ENCODE measurements at places on chromosomes 5 and 9.
A peak's percentile ranks its signal among the peaks of the same experiment; 100 is the strongest.

- no peak for DNase-seq
Observed at GRCh38 chr9:129285979-129286772, 108.1 kb upstream of the IER5L start.

DNA sequence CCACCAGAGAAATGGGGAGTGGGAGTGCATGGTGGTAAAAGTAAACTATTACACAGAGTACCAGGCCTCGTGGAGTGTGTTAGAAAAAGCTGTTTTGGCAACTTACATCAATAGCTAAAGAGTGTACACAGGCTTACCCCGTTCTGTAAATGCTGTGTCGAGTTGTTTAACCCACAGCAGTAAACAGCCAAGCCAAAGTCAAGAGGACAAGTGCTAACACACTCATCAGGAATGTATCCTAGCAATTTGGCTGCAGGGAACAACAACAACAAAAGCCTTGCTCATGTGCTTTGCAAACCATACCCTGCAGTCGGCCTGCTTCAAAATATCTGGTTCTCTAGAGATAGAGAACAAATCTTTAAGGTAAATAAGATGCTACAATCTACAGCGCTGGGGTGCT lies 15.9 kb downstream of the DAP start:
- no peak for DNase-seq

DNA sequence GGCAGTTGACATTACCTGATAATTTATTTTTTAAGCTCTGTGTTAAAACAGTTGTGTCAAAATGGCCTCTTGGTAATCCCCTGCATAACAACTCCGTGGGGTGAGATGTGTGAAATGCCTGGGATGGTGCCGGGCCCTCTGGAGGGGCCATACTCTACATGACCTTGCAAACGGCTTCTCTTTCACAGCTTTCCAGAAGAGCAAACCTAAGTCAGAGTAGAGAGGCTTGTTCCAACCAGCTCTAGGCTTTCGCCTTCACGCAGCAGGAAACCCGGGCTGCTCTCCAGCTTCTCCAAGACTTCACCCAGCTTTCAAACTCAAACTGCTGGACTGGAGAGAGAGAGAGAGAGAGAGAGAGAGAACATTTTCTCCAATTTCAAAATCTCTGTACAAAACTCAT lies 120.1 kb downstream of the SNX18 start:
- no peak for DNase-seq

DNA sequence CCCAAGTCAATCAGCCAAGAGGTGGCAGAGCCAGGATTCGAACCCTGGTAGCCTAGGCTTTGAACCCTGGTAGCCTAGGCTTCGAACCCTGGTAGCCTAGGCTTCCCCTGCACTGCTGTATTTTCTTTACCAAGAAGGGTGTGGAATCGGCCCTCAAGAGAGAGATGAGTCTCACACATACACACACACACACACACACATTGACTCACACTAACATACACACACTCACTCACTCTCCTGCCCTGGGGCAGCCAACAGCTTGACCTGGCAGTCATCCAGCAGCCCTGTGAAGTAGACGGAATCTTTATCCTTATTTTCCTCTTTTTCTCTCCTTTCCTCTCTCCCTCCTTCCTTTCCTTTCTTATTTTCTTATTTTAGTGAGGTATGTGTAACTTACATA lies 55.4 kb upstream of the RPL26L1 start:
- DNase-seq, result no peak

DNA sequence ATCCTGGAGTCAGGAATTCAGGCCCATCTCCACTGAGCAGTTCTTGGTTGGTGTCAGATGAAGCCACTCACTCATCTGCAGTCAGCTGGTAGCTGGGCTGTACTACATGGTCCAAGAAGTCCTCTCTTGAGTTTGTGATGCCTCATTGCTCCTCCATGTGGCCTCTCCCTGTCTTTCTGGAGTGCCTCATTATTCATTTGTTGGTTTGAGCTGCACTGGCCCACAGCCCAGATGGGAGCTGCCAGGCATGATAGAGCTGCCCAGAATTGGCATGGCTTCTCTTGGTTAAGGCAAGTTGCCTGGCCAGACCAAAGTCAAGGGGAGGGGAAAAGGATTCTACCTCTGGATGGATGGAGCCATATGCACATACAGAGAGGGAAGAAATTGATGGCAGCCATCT lies 8.0 kb downstream of the PTCD2 start:
- no peak for DNase-seq

DNA sequence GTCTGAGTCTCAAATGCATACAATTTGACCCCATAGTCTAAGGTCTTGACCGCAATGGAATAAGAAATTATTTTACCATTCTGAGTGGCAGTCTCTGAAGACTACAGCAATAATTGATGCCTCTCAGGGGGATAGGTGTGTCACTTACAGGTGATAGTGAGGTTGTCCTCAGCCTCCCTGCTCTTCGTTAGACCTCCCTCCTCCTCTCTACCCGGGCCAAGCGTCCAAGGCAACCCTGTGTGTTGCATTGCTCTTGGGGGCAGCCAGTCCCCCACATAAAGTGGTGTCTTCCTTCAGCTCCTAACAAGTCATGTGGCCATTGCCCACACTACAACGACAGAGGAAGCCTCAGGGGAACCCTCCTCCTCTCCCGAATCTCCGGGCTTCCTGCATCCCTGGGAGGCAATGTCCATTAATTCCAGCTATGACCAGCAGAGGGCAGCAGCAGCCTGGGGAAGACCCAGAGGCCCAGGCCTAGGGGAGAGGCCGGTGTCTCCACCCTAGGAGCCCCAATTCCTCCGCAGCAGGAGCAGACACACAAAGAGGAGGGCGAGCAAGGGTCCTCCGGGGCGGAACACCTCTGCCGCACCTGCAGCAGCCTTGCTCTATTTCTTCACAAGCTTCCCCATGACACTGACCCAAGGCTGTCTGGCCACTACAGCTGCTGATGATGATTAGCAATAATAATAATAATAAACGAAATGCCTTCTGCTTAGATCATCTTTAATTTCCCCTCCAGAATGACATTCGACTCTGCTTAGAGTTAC lies 134.8 kb downstream of the KCNIP1 start:
- peak; percentile 88 for DNase-seq

GRCh38 chr9:127055745-127056402 lies 66.6 kb downstream of the ANGPTL2 start:
- DNase-seq, result no peak

DNA sequence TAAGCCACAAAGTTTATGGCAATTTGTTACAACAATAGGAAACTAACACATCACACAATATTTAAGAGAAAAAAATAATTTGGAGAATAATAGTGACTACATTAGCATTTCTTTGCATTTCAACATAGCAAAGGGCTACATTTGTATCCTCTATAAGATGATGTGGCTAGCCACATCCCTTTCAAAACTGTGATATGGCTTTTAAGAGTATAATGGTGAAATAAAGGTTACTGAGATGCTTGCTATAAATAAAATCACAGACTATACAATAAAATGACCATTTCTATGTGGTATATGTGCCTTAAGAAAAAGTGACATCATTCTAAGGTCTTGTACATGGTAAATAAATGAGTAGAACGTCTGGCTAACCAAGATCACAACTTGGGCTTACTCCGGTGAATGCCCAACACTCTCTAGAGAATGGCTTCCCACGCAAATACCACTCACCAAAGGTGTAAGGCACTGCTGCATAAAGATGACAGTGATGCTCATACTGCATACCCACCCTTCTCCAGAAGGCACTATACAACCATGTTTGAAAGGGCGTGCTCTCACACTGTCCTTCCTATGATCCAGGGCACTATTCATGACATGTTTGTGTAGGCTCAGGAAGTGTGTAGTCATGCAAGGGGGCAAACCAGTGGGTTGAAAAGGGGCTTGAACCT lies 286.5 kb downstream of the MLLT3 start:
- no peak for DNase-seq

DNA sequence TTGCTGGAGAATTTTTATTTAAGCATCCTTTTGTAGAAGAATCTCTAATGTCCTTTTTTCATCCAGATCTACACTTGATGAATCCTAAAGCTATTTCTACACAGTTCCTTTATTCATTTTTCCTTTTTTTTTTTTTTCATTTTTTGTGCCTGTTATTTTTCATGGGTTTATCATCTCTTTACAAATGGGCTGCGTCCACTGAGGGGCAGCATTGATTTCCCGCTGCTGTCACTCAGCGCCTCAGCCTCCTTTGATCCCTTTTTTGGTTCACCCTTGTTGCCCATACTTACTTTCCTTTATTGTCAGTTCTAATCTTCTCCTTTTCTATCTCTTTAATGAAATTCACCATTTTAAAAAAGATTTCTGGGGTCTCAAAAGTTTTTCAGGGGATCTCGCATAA lies 5.7 kb upstream of the MSMP start:
- no peak for DNase-seq

GRCh38 chr9:120859361-120859760 lies 16.6 kb upstream of the PSMD5 start:
- no peak for DNase-seq

- DNase-seq, result no peak
Observed at GRCh38 chr9:88811511-88811910, 179.8 kb upstream of the S1PR3 start.

- DNase-seq, result no peak
Observed at GRCh38 chr5:159021901-159022556, 77.7 kb downstream of the EBF1 start.

DNA sequence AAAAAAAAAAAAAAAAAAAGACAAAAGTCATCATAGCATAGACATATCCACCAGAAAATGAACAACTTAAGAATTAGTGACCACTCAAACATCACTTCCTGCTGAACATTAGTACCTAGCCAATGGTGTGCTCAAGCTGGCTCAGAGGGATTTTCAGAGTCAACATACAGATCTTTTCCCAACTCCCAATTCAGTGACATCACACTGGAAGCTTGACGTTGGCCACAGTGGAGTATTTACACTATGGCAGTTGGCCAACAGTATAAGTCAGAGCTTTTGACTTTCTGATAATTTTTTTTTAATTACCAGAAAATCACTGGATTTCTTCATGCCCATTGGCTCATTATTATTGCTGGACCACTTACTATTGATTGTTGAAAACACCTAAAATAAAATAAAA lies 383.5 kb downstream of the ARHGEF28 start:
- no peak for DNase-seq

- DNase-seq, result no peak
Observed at GRCh38 chr5:95949810-95950209, 11.8 kb downstream of the ELL2 start.

DNA sequence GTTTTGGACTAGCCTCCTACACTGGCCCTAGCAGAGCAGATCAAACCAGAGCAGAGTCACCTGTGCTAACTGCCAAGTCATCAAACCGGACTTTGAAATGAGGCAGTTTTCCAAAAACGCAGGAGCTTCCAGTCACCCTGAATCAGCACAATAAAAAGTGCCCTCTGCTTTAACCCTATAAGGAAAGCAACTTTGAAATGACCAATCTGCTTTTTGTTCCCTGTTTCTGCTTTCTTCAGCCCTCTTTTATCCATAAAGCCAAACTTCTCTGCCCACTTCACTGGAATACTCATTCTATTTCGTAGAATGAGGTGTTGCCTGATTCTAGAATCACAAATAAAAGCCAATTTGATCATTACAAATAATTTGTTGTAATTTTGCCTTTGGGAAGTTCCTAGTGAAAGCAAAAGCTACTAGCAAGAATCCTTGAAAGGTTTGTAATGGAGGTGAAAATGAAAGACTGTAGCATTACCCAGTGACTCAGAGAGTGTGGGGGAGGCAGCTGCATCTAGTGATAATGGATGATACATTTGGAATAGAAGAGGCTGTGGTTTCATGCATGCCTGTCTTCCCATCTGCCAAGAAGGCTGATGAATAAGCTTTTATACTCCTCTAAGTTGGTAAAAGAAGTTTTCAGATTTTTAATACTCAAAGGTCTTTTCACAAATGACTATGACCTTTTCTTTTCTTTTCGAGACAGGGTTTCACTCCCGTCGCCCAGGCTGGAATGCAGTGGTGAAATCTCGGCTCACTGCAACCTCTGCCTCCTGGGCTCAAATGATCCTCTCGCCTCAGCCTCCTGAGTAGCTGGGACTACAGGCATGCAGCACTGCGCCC lies 14.9 kb downstream of the SPAAR start:
- peak; percentile 53 for DNase-seq

DNA sequence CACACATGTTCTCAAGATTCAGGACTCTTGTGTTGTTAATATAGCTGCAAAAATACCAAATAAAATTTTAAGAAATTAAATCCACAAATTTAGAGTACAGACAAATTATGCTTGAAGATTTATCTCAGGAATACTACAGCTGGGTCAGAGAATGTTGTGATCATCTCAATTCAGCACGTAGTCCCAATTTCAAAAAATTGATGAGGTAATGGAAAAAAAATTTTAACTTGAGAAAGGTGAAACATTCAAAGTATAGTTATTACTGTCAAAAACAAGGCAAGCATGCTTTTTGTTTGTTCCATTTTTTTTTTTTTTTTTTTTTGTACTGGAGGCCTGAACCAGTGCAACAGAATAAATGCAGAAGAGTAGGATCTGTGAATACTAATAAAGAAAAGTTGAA lies 29.4 kb downstream of the ICE1 start:
- DNase-seq, result no peak

DNA sequence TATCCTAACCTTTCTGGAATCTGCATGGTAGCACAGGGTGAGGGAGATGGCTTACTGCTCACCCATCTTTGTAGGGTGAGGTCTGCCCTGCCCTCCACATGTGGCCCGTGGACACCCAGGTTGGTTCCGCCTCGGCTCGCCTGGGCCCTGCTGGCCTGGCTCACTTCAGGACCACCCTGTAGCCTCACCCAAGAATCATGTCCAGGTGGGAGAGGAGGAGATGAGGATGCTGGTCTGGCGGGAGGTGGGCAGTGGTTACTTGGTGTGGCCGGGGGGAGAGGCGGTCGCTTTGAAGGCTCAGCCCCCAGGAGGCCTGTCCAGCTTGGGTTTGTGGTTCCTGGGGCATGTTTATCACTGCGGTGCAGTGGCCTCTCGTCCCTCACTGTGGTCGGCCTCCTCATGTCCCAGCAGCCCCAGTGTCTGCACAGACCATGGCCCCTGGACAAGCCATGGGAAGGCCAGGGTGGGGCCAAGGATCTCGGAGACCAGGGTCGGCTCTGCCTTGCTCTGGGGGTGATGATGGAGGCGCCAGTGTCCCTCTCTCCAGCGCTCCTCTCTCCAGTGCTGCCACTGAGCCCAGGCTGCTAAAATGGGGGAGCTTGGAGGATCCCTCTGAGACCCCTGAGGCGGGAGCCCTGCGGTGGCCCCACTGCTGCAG lies 4.6 kb downstream of the OBP2B start:
- peak; percentile 4 for DNase-seq

GRCh38 chr9:19926774-19927173 lies 137.9 kb upstream of the SLC24A2 start:
- no peak for DNase-seq

- no peak for DNase-seq
Observed at GRCh38 chr9:113476511-113476916, 13.0 kb downstream of the RGS3 start.

- no peak for DNase-seq
Observed at GRCh38 chr5:141649972-141650371, 1.2 kb downstream of the FCHSD1 start.

GRCh38 chr9:90795871-90796317 lies 5.7 kb upstream of the SYK start:
- no peak for DNase-seq

GRCh38 chr5:29079771-29080170 lies 2041.4 kb upstream of the CDH9 start:
- DNase-seq, result no peak

Measured in stimulated activated CD8-positive, alpha-beta memory T cell treated with anti-CD3 and anti-CD28 coated beads, Interleukin-4, amount 100 ng/mL, for 48 hours (primary cell).